Skin of body (tissue), 3 donors: ENCODE measurements at places on chromosomes 13 and 19. TPM values are rescaled to one million over a fixed set of nuclear protein-coding genes. Genes with fewer than 3 reads are reported as not detected.
A peak's percentile ranks its signal among the peaks of the same experiment; 100 is the strongest.

DNA sequence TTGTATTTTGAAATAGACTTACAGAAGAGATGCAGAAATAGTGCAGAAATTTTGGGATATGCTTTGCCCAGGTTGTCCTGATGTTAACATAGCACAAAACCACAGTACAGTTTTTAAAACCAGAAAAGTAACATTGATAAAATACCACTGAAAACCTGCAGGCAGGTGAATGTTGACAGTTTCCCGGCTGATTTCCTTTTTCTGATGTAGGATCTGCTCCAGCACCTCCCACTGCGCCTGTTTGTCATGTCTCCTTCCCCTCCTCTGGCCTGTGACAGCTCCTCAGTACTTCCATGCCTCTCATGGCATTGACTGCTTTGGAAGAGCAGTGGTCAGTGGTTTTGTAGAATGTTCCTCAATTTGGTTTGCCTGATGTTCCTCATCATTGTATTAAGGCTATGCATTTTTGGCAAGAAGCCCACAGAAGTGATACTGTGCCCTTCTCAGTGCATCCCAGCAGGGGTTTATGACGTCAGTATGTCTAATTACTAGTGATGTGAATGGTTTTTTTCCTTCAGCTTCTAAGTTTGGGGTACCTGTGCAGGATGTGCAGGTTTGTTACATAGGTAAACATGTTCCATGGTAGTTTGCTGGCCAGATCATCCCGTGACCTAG is 31.0 kb downstream of the TDRD12 start:
- no peak for DNase-seq

DNA sequence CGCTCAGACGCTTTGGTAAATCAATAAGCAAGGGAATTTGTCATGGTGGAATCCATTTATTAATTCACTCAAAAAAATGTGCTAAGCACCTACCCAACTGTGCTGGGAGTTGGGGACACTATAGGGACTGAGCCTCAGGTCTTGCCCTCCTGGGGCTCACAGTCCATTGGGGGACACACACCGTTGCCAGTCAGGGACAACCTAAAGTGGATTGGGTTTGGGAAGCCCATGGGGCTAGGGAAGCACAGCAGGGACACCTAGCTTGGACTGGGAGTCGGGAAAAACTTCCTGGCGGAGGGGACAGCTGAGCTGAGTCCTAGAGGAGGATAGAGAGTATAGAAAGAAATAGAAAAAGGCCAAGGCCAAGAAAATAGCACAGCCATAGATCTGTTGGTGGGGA is 8.5 kb downstream of the FOSB start:
- no peak for DNase-seq

The HRC gene
- total RNA-seq, result 13.6 TPM

The ZNF154 gene
- total RNA-seq, result 11.9 TPM

DNA sequence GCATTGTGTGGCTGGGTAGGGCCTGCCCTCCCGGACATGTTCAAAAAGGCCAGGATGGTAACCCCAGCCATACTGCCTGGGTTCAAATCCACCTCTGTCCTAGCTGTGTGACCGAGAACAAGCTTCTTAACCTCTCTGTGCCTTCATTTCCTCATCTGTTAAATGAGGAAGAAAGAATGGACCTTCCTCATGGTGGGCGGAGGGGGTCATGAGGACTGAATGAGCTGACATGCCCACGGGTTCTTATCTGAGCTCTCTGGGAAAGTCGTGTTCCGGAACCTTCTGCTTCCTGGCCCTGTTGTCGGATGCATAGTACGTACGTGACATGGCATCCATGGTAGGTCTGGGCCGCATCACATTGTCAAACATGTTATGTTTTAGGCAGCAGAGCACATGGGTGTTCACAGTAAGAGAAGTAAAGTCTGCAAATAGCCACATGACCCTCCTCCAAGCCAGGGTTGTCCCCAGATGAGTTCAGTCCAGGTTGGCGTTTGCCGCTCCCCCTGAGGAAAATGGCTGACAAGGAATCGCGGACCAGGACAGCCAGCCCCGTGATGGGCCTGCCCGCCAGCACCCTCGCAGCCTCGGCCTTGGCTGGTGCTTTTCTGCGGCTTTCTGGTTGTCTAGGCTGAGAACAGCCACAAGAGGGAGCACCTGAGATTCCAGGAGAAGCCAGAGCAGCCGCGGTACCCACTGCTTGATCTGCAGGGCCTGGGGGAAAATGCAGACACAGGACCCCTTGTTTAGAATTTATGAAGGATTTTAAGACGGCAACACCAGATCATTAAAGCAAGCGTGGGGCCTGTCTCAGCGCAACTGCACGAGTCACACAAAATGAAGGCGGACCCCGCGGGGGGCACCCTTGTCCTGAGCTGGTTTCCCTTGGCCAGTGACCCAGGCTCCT is 2.4 kb upstream of the NTN5 start:
- DNase-seq, result peak; percentile 55

DNA sequence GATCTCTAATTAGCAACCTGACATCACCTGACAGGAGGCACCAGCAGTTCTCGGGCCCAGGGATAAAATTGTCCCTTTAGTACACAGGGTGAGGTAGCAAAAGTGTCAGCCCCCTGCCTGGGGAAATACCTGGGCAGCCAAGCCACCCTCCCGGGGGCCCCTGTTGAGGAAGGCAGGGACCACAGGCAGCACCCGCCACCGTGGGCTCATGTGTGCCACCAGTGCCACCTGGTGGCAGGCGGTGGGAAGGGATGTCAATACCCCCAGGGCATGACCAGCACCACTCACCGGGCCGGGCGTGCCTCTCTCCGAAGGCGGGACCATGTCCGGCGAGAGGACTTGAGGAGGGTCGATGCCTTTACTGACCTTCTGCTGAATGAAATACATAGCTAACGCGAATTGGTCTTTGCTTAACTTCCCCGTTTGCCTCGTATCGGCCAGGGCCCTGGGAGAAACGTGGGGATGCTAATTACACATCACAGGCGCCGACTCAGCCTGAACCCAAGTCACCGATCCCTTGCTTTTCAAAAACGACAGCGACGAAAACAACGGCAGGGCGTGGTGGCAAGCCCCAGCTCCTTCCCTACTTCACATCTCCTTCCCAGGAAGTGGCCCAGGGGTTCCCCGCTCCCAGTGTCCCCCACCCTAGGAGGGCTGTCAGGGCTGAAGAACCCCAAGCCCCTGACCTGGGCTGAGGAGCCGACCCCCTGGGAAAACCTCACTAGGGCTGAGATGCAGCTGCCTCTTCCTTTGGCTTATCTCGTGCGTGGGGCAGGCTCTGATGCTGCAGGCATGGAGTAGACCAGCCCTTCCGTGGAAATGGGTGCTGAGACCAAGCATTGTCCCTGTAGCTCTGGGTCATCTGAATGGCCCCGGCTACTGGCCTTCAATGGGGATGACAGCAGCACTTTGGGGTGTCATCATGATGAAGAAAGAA is 53.8 kb downstream of the EPS15L1 start:
- DNase-seq, result no peak

DNA sequence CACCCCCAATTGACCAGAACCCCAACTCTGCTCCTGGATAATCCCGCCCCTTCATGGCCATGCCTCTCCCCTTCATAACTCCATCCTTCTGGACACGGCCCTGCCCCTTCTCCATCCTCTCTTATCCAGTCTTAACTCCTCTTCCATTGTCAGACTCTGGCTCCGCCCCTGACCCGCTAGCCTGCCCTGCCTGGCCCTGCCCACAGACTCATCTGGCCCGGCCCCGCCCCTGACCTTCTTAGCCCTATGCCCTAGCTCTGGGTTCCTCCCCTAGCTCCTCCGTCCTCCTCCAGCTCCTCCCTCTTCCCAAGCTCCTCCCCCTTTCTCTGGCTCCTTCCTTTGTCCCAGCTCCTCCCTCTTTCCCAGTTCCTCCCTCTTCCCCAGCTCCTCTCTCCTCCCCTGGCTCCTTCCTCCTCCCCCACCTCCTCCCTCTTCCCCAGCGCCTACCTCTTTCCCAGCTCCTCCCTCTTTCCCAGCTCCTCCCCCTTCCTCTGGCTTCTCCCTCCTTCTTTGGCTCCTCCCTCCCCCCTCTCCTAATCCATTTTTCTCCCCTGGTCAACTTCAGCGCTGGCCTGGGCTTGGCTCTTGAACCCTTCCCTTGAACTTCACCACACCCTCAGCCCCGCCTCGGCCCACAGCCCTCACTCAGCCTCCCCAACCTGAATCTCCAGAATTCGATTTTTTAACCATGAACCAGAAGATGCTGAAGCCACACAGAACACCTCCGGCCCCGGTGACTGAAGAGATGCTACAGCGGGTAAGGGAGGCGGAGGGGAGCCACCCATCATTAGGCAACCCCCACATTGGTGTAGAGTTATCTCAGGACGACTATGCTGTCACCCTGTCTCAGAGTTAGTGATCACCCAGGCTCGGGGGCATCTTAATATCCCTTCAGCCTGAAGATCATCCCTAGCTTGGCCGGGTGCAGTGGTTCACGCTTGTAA is 9.2 kb upstream of the ZNF358 start:
- DNase-seq, result no peak

The KLK10 gene
- total RNA-seq, result 22.4 TPM

DNA sequence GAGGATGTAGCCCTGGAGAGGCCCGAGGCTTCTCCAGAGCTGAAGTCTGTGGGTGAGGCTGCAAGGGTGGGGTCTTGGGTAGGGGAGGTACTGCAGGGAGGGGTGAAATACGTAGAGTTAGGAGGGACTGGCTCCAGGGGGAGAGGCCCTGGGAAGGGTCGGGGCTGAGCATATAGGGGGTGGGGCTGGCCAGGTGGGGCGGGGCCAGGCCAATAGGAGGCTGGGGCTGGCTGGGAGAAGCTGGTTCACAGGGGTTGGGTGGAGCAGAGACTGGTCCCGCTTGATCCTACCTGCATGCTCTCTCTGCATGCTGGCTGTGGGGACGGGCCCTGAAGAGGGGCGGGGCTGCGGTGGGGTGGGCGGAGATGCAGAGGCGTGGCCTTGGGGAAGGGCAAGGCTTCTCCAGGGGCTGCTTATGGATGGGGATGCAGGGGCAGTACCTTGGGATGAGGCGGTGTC is 51.9 kb downstream of the CELF5 start:
- DNase-seq, result no peak

The ZNF582 gene
- total RNA-seq, result 2.6 TPM

GRCh38 chr13:94346261-94347019 is 133.0 kb downstream of the DCT start:
- no peak for DNase-seq

The DHDH gene
- not detected for total RNA-seq

GRCh38 chr19:31127134-31127967 is 221.9 kb downstream of the TSHZ3 start:
- no peak for DNase-seq

- DNase-seq, result no peak
Observed at GRCh38 chr13:59178344-59178743, 985.4 kb downstream of the DIAPH3 start.

GRCh38 chr19:49437231-49437630 is 4.1 kb downstream of the SLC17A7 start:
- DNase-seq, result no peak

The AMER2 gene
- total RNA-seq, result 0.49 TPM

DNA sequence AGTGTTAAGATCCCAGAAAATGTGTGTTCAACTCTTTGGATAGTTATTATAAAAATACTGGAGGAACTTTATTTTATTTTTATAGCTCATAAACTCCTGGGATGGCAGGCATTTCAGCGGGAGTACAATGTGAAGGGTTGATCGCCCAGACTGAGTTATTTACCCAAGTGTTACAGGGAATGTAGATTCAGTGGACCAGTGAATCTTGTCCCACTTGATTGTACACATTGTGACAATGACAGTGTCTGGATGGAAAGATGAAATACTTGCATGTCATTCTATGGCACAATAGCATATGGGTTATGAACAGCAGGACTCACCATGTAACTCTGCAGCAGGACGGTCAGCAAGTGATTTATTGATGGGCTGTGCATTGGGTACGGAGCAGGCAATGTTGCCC is 20.3 kb downstream of the OLFM4 start:
- no peak for DNase-seq

The CD22 gene
- total RNA-seq, result 0.99 TPM

GRCh38 chr13:62278271-62278670 is 862.6 kb upstream of the PCDH20 start:
- no peak for DNase-seq

The PPFIA3 gene
- total RNA-seq, result 12.3 TPM
